SK-N-SH (cell line): ENCODE measurements at places on chromosomes 16 and 17. TPM values are rescaled to one million over a fixed set of nuclear protein-coding genes. Genes with fewer than 3 reads are reported as not detected.

Gene SLC22A31
- 0.07 and 0.16 TPM in 2 replicates for polyA plus RNA-seq

Gene CCL7
- 0.50 and 0.72 TPM in 2 replicates for polyA plus RNA-seq

Gene AGRP
- polyA plus RNA-seq: not detected in 2 replicates

Gene HSBP1
- polyA plus RNA-seq: 99.8 and 177 TPM in 2 replicates

Gene ITGAX
- 0.44 and 0.66 TPM in 2 replicates for polyA plus RNA-seq

Gene TBC1D3E
- polyA plus RNA-seq: not detected in 2 replicates

Gene PRSS27
- 7.6 and 7.7 TPM in 2 replicates for polyA plus RNA-seq

DNA sequence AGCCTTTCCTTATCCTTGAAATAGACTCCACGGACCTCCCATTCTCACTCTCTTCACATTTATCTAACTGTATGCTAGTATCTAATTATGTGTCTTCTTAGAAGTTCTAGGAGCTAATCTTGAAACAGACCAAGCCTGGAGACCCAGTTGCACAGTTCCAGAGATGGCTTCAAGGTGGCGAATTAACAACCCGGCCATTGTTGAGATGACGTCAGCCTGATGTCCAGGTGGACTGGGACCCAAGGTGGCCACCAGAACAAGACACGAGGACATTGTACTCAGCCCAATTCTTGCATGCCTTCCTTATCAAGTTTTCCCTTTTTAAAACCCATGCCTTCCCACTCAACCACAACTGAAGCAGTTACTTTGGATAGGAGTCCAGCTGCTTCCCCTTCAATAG, 29.5 kb upstream of the WWOX start:
- no peak overlapping the region for H3K4me3 ChIP-seq
- H3K36me3 ChIP-seq: no peaks in the 10 kb centered on the region
- H3K4me1 ChIP-seq: no peaks in the 10 kb centered on the region
- H3K27me3 ChIP-seq: no peaks in the 10 kb centered on the region

DNA sequence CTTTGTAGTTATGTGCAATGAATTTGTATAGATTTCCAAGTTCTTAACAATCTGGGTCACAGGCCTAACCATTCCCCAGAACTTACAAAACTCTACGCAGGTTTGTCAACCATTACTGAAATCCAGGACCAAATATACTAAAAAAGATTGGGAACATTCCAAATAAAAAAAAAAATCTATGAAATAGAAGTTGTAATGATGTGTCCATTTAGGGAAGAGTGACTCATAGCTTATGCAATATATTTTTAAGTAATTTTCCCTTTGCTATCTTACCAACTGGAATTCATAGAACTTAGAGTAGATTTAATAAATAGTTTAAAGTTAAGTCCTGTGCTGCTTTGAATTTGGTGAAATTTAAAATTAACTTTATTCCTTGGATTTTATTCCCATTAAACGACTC, 393.2 kb downstream of the PMP22 start:
- H3K27me3 ChIP-seq: no peaks in the 10 kb centered on the region
- DNase-seq: no peak
- no peak overlapping the region for H3K4me3 ChIP-seq
- no peaks in the 10 kb centered on the region for H3K4me1 ChIP-seq
- H3K27ac ChIP-seq: no peak overlapping the region

GRCh38 chr16:23432176-23433128, 20.5 kb downstream of the COG7 start:
- no peak overlapping the region for H3K27ac ChIP-seq
- no peak overlapping the region for H3K4me3 ChIP-seq
- DNase-seq: peak; percentile 22
- no peaks in the 10 kb centered on the region for H3K4me1 ChIP-seq
- no peaks in the 10 kb centered on the region for H3K27me3 ChIP-seq

DNA sequence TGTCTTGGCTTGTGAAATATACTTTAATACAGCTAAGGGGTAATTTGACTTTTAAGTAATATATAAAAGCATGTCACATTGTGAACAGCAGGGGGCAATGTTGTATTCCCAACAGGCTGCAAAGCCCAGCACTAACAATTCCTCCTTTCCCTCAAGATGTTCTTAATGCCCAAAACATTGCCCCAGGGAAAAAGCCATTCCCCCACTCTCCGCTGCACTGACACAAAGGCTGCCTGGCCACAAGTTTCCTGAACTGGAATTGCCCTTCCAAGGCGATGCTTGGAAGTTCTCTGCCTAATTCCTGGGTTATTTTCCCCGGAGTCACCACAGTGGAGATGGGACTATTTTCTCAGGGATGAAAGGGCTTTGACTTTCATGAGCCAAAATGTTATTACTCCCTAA, 27.2 kb downstream of the CLEC16A start:
- peaks cover 5% of the 10 kb centered on the region; the same call in 1 of the 2 replicates for H3K4me1 ChIP-seq
- DNase-seq: peak; percentile 63
- peak overlapping the region; percentile 38; the same call in 1 of the 2 replicates for H3K27ac ChIP-seq

DNA sequence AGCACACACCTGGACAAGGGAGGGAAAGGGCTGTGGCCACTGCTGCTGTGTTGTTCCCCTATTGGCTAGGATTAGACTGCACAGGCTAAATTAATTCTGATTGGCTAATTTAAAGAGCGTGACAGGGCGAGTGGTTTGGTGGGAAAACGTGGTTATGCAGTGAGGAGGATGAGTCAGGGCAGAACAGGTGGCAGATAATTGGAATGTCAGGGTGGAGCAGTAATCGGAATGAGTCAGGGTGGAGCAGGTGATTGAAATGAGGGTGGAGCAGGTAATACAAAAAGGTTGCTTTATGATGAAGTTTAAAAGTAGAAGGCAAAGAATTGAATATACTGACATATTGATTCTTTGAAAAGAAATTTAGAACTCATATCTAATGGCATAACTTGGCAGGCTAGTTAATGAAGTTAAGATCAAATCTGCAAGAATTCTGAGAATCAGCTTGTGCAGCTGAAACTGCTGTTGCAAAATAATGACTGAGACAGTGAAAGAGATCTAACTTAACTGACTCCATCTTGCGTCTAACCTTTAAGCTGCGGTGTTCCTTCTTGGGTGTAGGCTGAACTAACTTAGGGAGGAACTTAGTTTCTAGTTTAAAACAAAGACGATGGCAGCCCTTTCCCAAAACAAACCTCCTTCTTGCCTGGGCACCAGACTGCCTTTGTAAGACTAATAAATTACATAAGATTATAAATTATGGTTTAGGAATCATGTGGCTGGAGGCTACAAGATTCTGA, 174.3 kb downstream of the UTP18 start:
- no peaks in the 10 kb centered on the region for H3K36me3 ChIP-seq
- H3K27me3 ChIP-seq: no peaks in the 10 kb centered on the region
- DNase-seq: no peak
- H3K4me1 ChIP-seq: no peaks in the 10 kb centered on the region

DNA sequence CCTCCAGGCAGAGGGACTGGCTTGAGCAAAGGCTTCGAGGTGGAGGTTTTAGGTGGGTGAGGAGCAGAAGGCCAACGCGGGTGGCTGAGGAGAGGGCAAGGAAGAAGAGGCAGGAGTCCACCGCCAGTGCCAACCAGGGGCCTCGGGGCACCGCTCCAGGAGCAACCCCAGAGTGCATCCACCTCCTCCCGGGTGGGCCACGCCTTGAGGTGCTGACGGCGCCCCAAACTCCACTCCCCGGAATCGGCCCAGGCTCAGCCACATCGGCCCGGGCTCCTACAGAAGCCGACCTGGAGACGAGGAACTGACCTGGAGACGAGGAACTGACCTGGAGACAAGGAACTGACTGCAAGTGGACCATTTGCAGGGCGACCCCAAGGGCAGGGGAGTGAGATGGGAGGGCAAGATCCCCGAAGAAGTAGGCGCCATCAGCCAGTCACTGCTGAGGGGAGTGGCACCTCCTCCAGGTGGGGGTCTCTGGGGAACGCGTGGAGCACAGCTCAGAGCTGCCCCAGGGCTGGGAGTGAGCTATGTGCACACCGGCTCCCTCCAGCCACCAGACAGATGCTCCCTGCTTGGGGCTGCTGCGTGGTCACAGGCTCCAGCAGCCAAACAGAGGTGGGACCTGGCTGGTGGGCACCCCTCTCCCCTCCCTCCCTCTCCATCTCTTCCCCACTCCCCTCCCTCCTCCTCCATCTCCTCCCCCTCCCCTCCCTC, 29.2 kb upstream of the CBFA2T3 start:
- no peaks in the 10 kb centered on the region for H3K36me3 ChIP-seq
- DNase-seq: peak; percentile 27

- peak; percentile 42 for DNase-seq
- no peaks in the 10 kb centered on the region for H3K36me3 ChIP-seq
- no peaks in the 10 kb centered on the region for H3K27me3 ChIP-seq
- no peaks in the 10 kb centered on the region for H3K4me1 ChIP-seq
- no peak overlapping the region for H3K27ac ChIP-seq
- H3K4me3 ChIP-seq: no peak overlapping the region; the same call in 1 of the 2 replicates
Measured at GRCh38 chr16:78503602-78504001, 404.1 kb downstream of the WWOX start.

- no peaks in the 10 kb centered on the region for H3K4me1 ChIP-seq
- no peaks in the 10 kb centered on the region for H3K36me3 ChIP-seq
- H3K27me3 ChIP-seq: no peaks in the 10 kb centered on the region
- no peak overlapping the region for H3K4me3 ChIP-seq
- DNase-seq: no peak
Measured at GRCh38 chr17:3998436-3998835, 34.2 kb upstream of the ATP2A3 start.

DNA sequence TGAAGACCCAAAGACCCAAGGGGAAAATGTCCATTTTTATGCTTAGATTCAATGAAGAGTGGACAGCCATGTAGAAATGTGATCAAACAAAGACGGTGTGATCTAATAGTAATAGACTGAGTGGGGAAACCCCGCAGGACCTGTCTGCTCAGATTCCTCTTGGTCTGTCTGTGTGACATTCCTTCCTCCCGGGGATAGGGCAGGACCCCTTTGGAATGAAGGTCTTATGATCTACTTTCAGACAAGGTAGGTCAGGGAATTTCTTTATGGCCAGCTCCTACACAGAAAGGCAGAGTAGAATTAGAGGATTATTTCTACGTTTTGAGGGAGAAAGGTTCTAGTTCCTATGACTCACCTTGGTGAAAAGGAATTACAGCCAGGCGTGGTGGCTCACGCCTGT, 267.6 kb downstream of the STX8 start:
- H3K36me3 ChIP-seq: no peaks in the 10 kb centered on the region
- no peaks in the 10 kb centered on the region; the same call in 1 of the 2 replicates for H3K4me1 ChIP-seq
- no peak overlapping the region for H3K4me3 ChIP-seq
- H3K27me3 ChIP-seq: no peaks in the 10 kb centered on the region
- no peak for DNase-seq

DNA sequence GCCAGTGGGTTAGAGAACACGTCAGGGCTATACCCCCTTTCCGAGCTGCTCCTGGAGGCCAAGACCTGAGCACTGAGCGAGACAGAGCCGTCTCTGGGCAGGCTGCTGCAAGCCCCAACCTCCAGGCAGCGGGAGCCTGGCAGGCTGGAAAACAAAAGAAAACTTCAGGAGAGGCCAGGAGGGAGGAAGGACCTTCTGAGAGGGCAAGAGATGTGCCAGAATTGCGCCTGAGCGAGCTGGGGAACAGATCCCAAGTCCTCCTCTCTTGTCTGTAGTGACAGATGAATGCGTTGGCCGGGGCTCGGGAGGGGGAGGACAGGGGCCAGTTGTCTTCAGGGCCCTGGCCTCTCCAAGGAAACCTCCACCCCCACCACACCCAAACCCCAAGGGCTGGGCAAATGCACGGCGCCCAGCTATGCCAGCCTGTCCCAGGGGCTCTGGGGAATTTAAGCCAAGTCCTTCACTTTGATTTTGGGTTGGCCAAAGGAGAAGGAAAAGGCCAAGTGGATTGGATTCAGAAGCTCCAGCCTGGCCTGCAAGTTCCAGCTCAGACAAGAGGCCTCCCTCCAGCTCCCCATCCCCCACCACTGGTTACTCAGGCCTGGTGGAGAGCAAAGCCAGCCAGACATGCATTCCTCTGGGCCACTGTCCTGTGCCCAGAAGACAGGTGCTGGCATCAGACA, 18.1 kb downstream of the SDK2 start:
- no peaks in the 10 kb centered on the region for H3K4me1 ChIP-seq
- no peaks in the 10 kb centered on the region for H3K27me3 ChIP-seq
- H3K27ac ChIP-seq: no peak overlapping the region
- no peak overlapping the region for H3K4me3 ChIP-seq

GRCh38 chr16:1357906-1358566, 6.3 kb downstream of the GNPTG start:
- H3K4me1 ChIP-seq: no peaks in the 10 kb centered on the region
- H3K27ac ChIP-seq: no peak overlapping the region
- H3K4me3 ChIP-seq: no peak overlapping the region
- H3K27me3 ChIP-seq: no peaks in the 10 kb centered on the region

GRCh38 chr17:77580531-77581270, 377.8 kb upstream of the TNRC6C start:
- peaks cover 26% of the 10 kb centered on the region for H3K27me3 ChIP-seq
- no peaks in the 10 kb centered on the region for H3K36me3 ChIP-seq
- no peaks in the 10 kb centered on the region for H3K4me1 ChIP-seq
- no peak overlapping the region for H3K4me3 ChIP-seq
- no peak overlapping the region for H3K27ac ChIP-seq

- DNase-seq: no peak
- H3K27me3 ChIP-seq: no peaks in the 10 kb centered on the region
- no peak overlapping the region for H3K4me3 ChIP-seq
- no peaks in the 10 kb centered on the region for H3K4me1 ChIP-seq
Measured at GRCh38 chr17:12407495-12408252, 258.0 kb upstream of the MYOCD start.

- DNase-seq: no peak
- H3K4me1 ChIP-seq: peaks cover 22% of the 10 kb centered on the region
- no peaks in the 10 kb centered on the region for H3K36me3 ChIP-seq
- no peak overlapping the region for H3K27ac ChIP-seq
- no peaks in the 10 kb centered on the region for H3K27me3 ChIP-seq
Measured at GRCh38 chr17:72365857-72366414, 245.1 kb downstream of the SOX9 start.

DNA sequence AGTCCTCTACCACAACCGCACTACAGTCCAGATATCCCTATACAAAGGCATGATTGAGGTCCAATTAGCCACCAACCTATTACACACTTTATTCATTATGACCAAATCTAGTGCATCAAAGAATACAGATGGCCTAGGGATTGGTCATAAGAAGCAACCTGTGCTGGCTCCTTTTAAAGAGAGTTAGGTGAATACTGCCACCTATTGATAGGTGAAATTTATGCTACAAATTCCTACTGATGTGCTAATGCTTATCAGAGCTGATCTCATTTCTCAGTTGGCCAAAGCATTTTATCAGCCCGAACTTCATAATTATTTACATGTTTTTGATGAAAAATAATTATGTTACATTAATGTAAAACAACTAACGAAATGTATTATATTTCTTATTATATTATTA, 166.3 kb downstream of the ANKFN1 start:
- H3K36me3 ChIP-seq: no peaks in the 10 kb centered on the region
- no peak overlapping the region for H3K27ac ChIP-seq
- no peak overlapping the region for H3K4me3 ChIP-seq
- DNase-seq: peak; percentile 33
- H3K27me3 ChIP-seq: peaks cover 4% of the 10 kb centered on the region; the same call in 1 of the 2 replicates
- H3K4me1 ChIP-seq: no peaks in the 10 kb centered on the region

- H3K4me1 ChIP-seq: peaks cover 97% of the 10 kb centered on the region
- H3K27me3 ChIP-seq: no peaks in the 10 kb centered on the region
- no peaks in the 10 kb centered on the region for H3K36me3 ChIP-seq
Measured at GRCh38 chr16:85380905-85381737, 232.0 kb upstream of the GSE1 start.
